ENCODE measurements at places on chromosomes 1 and 21.

DNA sequence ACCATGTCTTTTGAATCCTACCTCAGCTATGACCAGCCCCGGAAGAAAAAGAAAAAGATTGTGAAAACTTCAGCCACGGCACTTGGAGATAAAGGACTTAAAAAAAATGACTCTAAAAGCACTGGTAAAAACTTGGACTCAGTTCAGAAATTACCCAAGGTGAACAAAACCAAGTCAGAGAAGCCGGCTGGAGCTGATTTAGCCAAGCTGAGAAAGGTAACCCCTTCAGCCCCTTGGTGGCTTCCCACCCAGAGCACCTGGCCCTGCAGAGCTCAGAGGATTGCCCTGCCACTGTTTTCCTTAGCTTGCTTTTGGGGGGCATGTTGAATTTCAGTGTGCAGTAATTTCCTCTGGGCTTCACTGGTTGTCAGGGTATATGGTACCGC is 8.5 kb downstream of the ELOA start:
- no peak for DNase-seq

DNA sequence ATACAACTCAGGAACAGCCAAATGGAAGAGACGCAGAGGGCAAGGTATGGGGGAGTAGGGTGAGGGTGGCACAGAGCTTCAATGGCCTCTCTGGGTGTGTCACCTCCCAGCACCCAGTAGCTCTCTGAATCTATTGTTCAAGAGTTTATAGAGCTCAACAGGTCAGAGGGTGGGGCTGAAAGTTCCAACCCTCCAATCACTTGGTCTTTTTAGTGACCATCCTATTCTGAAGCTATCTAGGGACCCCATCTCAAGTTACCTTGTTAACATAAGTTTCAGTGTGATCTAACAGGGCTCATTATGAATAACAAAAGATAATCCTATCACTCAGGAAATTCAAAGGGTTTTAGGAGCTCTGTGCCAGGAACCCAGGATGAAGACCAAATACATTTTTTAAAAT is 31.2 kb upstream of the ZNF697 start:
- no peak for DNase-seq

GRCh38 chr1:228515200-228515834 is 28.1 kb downstream of the RNF187 start:
- peak; percentile 44 for DNase-seq

DNA sequence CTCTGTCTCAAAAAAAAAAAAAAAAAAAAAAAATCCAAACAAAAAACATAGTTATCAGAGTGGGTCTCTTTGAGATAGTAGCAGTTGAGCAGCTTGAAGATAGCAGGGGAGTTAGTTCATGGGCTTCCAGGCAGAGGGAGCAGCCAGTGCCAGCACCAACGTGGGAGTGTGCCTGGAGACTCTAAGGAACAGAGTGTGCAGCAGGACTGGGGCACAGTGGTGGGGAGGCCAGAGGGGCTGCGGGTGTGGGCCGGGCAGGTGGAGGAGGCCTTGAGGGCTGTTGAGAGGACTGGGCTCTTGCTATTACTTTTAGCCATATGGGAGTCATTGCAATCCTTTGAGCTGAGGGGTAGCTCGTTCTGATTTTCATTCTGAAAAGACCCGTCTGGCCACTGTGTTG is 63.8 kb downstream of the RYR2 start:
- no peak for DNase-seq

DNA sequence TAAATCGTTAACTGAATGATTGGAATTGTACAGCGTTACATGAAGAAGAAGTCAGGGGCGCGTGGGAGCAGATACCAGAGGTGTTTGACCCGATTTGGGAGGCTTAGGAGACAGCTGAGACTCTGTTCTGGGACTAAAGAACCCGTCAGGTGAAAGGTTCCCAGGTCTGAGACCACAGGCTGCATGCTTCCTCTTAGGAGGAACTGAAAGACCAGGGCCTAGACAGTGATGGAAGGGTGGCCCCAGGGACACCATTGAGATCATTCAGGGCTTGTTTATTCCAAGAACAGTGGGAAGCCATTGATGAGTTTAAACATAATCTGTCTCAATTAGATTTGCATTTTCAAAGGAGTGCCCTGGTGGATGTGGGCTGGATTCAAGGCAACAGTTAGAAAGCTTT is 904 bp downstream of the KLF17 start:
- DNase-seq, result no peak

GRCh38 chr1:225911191-225912130 is 12.6 kb downstream of the PYCR2 start:
- DNase-seq, result peak; percentile 36

DNA sequence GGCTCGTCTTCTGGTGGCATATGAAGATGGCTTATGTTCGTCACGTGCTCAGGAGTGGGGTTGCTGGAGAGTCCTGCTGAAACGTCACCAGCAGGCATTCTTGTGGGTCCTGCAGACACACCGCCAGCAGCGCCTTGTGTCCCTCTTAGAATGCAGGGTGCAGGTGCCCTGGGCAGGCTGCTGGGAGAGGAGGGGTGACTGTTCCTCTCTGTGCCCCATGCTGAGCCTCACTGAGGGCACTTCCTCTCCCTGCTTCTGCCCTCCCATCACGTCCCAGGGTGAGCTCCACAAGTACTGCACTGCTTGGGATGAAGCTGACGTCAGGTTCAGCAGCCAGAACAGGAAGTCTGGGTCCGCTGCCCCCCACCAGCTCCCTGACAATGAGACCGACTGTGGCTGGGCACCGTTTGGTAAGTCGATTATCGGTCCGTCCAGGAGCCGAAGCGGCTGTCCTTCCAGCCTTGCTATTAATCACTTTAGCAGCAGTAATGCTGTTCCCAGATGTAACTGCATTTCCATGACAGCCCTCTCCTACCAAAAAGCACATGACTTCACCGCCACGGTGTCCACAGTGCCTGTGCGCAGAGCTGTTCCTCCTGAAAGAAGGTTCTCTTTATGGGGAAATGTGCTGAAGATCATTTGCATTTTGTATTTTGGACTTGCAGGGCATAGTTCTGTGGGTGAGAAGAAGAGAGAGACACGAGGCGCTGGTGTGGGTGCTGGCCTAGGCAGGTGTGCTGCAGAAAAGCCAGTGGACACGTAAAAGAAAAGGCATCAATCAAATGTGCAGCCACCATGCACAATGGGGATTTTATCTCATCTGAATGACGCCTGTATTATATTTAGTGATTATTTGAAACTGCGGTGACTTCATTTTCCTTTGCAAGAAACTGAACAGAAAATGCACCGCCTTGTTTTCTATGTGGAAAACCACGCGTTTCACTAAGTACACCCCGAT is 21.0 kb downstream of the SLC37A1 start:
- no peak for DNase-seq
